Hematopoietic multipotent progenitor cell (in vitro differentiated cells): ENCODE measurements at places on chromosomes 5 and 9.

GRCh38 chr5:8050616-8051175 lies 181.7 kb downstream of the MTRR start:
- no peak for DNase-seq

- DNase-seq, result peak; percentile 52
Measured at GRCh38 chr9:3758816-3759576, 233.2 kb upstream of the RFX3 start.

GRCh38 chr5:52520171-52520570 lies 267.5 kb upstream of the ITGA1 start:
- DNase-seq, result no peak

DNA sequence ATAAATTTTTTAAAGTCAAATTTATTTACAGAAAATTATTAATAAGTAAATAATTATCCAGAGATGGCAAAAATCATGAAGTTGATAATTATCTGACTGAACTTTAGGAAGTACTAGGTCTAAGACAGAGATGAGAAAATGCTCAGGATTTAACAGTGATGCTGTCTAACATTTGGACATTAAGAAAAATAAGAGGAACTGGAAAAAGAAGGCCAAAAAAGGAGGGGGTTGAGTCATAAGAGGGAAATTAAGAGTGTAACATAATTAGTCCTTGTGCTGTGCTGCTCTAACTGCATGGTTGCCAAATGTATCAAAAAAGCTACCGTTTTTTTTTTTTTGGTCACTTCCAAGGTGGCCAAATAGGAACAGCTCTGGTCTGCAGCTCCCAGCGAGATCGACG lies 35.4 kb upstream of the TUT7 start:
- DNase-seq, result no peak

DNA sequence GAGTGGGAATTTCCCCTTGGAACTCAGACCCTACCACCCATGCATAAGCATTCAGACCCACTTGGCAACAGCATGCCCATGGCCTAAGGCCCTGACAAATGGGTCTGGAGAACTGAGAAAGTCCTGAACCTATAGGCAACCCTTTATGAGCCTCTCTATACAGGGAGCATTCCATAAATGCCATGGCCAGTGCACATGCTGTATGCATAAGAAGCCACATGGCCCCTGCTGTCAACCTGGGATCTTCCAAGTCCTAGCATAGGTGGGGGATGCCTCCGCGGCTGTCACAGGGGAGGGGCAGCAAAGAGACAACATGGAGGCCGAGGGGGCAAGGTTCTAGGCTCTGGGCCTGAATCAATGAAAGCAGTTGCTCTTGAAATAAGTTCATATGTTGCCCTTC lies 8.2 kb upstream of the NIPAL4 start:
- DNase-seq, result no peak

DNA sequence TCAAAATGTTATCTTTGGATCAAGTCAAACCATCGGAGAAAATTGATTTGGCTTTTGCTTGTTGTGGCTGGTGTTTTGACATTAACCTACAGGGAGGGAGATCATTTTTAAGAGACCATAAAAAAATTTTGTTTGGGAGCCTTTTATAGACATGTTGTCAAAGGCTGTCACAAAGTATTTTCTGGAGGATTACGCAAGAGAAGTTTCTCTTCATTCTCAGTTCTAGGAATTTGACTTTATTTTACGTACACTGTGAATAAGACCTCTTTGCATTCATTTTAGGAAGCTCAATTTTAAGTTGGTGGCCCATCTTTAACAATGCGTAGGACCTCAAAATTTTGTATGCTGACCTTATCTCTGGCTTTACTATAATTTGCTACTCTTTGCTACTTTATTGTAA lies 50.2 kb upstream of the SLC44A1 start:
- DNase-seq, result no peak

GRCh38 chr9:111854799-111855198 lies 41.8 kb upstream of the UGCG start:
- DNase-seq, result no peak

DNA sequence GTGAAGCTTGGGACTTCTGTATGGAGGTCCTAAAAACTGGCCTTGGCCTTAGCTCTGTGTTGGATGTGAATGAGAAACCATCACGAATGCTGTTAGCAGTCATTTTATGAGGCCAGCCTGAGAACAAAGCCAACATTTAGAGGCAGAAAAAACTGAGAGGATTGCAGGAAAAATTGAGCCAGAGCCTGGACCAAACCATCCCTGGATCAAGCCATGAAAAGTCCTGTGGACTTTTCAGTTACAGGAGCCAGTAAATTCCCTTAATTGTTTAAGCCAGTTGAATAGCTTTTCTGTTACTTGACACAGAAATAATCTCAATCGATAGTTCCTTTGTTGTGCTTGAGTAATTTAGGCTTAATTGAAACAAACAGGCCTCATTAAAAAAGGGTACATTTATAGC lies 42.6 kb upstream of the SPATA31D4 start:
- DNase-seq, result no peak

GRCh38 chr5:88889189-88890069 lies 6.4 kb upstream of the MEF2C start:
- DNase-seq, result peak; percentile 70

DNA sequence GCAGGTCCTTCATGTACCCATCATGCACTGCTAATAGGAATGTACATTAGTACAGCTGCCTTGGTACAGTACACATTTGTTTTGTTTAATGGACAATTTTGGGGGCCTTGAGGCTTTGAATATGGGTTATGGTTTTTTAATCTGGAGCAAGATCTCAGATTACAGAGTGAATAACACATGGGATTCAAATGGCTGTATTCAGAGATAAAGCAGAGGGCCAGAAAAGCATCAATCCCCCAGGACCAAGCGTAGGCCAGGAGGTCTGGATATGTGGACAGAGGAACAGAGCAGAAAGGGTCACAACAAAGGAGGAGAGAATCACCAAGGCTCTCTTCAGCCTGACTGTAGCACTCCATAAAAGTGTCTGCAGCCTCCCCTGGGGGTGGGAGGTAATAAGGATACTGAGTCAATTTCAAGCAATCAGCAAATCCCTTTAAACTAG lies 47.7 kb upstream of the STK32A start:
- no peak for DNase-seq

- DNase-seq, result no peak
Measured at GRCh38 chr9:86217076-86217755, 42.2 kb downstream of the C9orf153 start.

GRCh38 chr5:75510836-75511434 lies 494 bp downstream of the CERT1 start:
- peak; percentile 53 for DNase-seq

- DNase-seq, result no peak
Measured at GRCh38 chr5:94086194-94086593, 344.8 kb upstream of the POU5F2 start.

DNA sequence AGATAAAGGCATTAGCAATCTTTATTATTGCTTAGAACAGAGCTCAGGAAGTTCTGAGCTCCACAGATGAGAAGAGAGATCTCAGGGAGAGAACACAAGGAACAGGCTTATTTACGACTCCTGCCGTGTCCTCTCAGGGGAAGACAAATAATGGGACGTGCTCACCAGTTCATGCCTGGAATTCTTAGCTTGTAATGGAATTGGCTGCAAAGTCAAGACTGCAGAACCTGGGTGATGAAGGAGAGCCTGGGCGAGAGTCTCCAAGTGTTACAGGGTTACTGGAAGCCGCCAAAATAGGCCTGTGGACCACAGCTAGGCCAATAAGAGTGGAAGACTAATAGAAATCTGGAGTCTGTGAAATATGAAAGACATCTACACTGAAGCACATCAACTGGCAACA lies 174.5 kb upstream of the ADAMTSL1 start:
- DNase-seq, result no peak

- DNase-seq, result no peak
Measured at GRCh38 chr5:21173036-21173435, 1185.0 kb upstream of the CDH18 start.

- DNase-seq, result no peak
Measured at GRCh38 chr5:52893105-52893504, 96.0 kb upstream of the ITGA2 start.

GRCh38 chr9:78601957-78602565 lies 305.1 kb downstream of the PSAT1 start:
- peak; percentile 25 for DNase-seq

GRCh38 chr9:69834056-69834455 lies 13.4 kb downstream of the CFAP95 start:
- DNase-seq, result no peak

DNA sequence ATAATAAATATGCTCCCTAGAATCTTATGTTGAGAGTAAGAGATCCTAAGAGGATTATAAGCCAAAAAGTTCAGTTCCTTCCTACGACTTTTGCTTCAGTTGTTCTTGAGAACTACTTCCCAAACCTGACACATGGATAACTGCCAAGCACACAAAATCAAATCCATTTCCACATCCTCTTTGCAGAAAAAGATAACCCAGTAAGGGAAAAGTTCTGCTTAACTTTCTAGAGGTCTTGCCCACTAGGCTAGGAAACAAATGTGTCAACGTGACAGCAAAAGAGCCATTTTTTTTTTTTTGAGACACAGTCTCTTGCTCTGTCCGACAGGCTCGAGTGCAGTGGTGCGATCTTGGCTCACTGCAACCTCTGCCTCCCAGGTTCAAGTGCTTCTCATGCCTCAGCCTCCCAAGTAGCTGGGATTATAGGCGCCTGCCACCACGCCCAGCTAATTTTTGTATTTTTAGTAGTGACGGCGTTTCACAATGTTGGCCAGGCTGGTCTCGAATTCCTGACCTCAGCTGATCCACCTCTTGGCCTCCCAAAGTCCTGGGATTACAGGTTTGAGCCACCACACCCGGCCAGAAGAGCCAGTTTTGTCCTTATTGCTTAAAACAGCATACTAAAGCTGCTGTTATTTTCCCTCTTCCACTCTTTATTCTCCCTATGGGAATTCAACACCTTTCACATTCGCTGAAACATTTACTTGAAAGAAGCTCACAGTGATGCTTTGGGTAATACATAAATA lies 24.2 kb downstream of the CSNK1A1 start:
- DNase-seq, result no peak

DNA sequence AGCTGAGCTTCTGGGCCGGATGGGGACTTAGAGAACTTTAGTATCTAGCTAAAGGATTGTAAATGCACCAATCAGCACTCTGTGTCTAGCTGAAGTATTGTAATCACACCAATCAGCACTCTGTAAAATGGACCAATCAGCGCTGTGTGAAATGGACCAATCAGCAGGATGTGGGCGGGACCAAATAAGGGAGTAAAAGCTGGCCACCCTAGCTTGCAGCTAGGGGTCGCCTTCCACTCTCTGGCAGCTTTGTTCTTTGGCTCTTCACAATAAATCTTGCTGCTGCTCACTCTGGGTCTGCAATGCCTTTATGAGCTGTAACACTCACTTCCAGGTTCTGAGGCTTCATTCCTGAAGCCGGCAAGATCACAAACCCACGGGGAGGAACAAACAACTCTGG lies 354.0 kb downstream of the PRR16 start:
- no peak for DNase-seq

DNA sequence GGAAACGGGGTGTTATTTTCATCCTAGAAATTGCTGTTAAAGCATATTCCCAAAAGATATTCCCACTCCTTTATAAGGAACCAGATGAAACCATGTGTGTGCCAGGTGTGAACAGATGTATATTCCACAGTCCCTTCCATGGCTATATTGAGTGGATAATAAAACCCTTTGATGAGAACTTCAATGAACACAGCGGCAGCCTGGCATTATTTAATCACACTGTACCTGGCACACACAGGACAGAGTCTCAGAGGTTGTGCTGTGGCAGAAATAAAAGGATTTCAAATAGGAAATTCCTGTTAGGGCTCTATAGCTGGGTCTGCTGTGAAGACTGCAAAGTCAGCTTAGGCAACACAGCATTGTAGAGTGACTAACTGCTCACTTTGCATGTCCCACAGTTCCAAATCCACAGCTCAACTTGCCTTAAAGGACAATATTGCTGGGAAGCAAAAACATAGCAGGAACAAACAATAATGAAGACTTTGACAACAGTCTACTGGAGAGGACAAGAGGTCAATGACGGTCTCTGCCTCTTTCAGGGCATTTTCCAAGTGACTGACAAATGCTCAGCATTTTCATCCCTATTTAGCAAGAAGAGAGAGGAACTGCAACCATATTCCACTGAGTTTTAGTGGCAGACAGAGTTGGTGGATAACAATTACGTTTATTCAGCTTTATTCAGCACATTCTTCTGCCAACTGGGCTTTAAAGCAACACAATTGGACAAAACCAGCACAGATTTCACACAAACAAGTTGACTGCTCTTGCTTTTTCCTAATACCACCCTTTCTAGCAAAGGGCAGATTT lies 255.7 kb upstream of the RGMB start:
- DNase-seq, result no peak

- DNase-seq, result peak; percentile 6
Measured at GRCh38 chr5:26757941-26758340, 280.4 kb downstream of the CDH9 start.

DNA sequence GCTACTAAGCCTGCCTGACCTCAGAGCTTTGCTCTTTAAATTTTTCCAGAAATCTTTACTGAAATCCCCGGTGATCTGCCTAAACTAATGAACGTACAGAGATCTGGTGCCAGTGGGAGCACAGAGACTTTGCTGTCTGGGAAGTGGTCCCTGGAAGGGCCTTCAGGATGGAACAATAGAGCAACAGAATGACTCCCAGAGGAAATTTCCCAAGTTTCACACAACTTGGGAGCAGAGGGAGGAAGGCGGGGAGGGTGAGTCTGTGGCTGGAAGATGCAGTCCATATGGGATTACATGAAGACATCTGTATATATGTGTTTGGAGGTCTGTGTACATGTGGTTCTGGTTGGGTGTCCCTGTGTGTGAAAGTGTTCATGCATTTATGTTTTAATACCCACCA lies 638.3 kb downstream of the CCDC171 start:
- DNase-seq, result no peak

DNA sequence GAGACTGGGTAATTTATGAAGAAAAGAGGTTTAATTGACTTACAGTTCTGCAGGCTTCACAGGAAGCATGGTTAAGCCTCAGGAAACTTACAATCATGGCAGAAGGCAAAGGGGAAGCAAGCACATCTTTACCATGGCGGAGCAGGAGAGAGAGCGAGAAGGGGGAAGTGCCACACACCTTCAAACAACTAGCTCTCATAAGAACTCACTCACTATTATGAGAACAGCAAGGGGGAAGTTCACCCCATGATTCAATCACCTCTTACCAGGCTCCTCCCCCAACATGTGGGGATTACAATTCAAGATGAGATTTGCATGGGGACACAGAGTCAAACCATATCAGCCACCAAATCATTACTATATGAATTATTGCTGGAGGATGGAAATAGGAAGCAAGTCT lies 30.3 kb upstream of the STX17 start:
- no peak for DNase-seq

- no peak for DNase-seq
Measured at GRCh38 chr5:90740244-90740799, 181.7 kb downstream of the ADGRV1 start.

DNA sequence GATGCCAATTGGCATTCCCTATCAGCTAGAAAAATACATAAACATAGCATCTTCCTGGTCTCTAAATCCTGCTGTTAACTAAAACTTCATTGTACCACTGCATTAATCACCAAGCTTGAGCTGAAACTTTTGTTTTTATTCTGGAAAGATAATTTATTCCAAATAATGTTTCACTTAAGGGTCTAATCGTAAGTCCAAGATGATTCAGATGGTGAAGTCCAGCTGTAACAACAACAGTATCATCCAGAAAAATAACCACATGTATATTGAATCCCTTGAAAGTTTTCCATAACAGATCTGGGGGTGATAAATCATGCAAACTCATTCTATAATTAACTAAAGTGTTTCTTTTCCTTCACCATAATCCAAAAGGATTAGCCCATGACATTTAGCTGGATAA lies 23.9 kb downstream of the RORB start:
- DNase-seq, result no peak

GRCh38 chr9:125794708-125795107 lies 47.5 kb downstream of the PBX3 start:
- DNase-seq, result no peak

GRCh38 chr9:123287639-123288038 lies 19.3 kb upstream of the STRBP start:
- no peak for DNase-seq
